Fibroblast of skin of left biceps (primary cell): ENCODE measurements at places on chromosomes 4 and X.

GRCh38 chr4:123676071-123676889, 279.7 kb downstream of the SPRY1 start:
- no peak for DNase-seq

DNA sequence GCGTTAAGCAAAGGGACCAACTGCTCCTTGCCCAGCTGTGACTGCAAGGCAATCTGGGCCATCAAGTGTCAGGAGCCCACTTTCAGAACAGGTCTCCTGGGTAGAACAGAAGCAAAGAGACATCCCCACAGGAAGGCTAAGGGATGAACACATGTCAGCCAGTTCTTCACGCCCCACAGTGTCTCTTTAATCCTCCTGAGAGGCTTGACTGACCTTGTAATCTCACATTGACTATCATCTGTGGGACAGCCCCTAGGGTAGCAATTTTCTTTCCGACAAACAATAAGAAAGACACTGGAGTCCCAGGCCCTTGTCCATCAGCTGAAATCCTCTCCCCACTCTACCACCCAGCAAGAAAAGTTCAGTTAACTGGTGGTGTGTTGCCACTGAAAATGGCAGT, 1.0 kb downstream of the CHRDL1 start:
- DNase-seq: no peak

- no peak for DNase-seq
These were observed 34.4 kb downstream of the OFD1 start for GRCh38 chrX:13768939-13769338.

GRCh38 chrX:107447642-107448041, 1.8 kb upstream of the FRMPD3 start:
- DNase-seq: no peak

GRCh38 chr4:41217374-41217773, 3.0 kb upstream of the APBB2 start:
- no peak for DNase-seq

- peak; percentile 14 for DNase-seq
These were observed 301.9 kb downstream of the BMPR1B start for GRCh38 chr4:95059663-95060062.

- DNase-seq: no peak
These were observed 158.8 kb upstream of the NDST4 start for GRCh38 chr4:115272185-115272584.

DNA sequence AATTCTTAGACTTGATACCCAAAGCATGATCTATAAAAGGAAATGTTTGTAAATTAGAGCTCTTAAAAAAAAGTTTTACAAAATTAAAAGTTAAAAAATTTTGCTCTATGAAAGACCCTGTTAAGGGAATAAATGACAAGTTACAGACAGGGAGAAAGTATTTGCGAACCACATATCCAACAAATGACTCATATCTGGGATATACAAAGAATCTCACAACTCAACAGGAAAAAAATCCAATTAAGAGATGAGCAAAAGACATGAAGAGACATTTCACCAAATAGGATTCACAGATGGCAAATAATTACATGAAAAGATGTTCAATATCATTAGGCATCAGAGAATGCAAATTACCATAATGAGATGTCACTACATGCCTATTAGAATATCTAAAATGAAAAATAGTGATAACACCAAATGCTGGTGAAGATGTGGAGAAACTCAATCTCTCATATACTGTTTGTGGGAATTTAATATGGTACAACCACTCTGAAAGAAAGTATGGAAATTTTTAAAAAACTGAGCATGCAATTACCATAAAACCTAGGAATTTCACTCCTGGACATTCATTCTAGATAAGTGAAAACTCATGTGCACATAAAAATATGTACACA, 100.8 kb upstream of the EOLA2 start:
- no peak for DNase-seq

DNA sequence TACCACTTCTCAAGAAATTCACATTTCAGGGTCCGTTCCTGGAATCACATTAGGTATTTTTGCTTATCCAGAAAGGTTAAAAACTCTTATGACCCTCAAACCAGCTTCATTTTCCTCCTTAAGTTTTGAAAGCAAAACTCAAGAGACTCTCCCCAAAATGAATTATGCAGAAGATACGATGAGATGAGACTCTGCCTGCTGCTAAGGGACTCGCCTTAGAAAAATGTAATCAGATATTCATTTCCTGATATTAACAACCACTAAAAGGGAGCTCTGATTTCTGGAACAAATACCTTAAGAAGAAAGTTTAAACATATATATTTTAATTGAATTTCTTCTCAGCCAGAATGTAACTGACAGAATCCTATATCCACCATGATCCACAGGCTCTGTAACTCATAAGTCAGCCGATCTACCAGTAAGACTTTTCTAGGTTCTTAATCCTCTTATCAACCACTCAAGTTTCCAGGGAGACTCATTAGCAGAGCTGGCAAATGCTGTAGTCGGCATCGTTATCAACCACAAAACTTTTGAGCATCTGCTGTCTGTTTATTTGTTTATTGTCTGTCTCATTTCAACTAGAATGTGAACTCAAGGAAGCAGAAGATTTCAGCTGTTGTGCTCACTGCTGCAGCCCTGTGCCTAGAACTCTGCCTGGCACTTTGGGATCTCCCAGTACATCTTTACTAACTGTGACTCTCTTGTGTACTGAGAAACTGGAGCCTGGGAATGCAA, 112.5 kb downstream of the LDB2 start:
- no peak for DNase-seq

DNA sequence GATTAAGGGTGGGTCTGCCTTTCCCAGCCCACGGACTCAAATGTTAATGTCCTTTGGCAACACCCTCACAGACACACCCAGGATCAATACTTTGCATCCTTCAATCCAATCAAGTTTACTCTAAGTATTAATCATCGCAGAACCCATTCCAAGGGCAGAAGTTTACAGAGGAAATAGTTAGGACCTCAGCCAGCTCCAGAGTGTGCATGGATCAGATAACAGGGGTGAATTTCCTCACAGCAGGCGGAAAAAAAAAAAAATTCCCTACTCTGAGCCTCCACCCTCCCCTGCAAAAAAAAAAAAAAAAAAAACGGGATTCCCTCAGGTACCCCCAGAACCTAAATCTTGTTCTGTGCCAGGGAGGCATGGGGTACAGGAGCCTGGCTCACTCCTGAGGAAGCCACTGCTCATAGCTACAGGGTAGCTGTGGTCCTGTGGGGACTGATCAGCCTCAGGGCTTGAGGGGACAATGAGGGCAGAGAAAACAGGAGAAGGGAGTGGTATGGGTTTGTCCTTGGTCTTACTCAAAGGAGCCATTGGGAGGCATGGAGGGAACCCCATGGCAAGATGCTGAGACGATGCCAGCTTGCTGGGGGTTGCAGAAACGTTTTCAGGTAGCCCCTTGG, 113.0 kb downstream of the DHRSX start:
- no peak for DNase-seq

GRCh38 chr4:10093801-10094552, 22.6 kb downstream of the WDR1 start:
- DNase-seq: peak; percentile 35

DNA sequence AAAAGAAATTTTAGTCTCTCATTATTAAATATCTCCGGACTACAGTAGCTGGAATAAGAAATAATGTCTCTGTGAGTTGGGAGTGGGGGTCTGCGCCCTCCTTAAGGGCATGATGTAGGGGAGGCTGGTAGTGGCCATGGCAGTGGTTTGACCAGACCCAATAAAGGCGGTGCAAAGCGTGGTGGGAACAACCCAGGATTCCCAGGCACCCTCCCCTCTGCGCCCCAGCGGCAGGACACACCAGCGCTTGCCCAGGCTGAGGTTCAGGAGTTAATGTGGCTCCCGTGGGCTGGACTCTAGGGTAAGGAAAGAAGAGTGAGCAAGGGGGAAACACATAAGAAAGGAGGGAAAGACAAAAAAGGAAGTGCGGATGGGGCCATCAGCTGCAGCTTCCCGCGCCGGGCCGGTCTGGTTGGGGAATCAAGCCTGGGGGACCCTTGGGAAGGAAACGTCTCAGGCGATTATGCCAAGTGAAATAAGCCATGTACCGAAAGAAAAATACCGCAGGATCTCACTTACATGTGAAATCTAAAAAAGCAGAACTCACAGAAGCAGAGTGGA, 157.5 kb upstream of the SMIM31 start:
- DNase-seq: no peak

DNA sequence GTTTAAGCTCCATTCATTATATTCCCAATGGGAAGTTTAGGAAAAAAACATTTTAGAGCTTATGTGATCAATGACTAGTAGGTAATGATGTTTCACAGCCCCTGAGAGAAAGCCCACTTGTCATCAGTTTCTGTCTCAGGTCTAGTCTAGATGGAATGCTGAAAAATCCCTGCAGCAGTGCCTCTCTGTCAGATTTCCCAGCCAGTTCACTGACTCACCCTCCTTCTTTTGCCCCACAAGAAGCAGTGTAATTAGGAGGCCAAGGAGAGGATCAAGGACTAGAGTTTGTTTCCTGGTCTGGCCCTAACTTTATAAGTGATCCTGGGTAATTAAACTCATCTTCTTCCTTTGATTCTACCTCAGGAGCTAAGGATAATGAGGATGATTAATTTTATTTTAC, 118.7 kb upstream of the ANXA3 start:
- peak; percentile 23 for DNase-seq

DNA sequence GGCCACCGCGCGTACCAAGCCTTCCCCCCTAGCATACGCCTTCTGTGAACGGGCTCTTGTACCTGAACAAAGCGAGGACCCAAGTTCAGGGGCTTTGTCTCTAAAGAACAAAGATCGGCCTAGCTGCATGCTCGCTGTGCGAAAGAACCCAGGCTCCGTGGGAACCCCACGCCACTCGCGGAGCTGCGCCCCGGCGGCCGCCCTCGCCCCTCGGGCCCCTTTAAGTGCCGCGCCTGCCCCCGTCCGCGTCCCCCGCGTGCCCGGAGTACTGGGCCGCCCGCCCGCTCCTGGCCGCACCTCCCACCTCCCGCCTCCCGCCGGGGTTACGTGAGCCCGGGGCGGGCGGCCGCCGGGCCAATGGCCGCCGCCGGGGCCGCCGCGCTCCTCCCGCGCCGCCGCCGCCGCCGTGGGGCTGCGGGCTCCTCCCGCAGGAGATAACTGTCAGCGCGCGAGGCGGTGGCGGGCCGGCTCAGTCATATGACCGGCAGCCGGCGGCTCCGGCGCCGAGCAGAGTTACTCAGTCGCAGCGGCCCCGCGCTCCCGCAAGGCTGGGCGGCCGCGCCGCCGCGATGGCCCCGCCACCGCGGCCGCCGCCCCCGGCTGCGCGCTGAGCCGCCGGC, at the start of gene FNIP2:
TSS of gene FNIP2 (plus strand) at position 472 of the 620 bp plus-strand sequence. CDS start 187 bp downstream, outside the sequence.
- peak; percentile 46 for DNase-seq

DNA sequence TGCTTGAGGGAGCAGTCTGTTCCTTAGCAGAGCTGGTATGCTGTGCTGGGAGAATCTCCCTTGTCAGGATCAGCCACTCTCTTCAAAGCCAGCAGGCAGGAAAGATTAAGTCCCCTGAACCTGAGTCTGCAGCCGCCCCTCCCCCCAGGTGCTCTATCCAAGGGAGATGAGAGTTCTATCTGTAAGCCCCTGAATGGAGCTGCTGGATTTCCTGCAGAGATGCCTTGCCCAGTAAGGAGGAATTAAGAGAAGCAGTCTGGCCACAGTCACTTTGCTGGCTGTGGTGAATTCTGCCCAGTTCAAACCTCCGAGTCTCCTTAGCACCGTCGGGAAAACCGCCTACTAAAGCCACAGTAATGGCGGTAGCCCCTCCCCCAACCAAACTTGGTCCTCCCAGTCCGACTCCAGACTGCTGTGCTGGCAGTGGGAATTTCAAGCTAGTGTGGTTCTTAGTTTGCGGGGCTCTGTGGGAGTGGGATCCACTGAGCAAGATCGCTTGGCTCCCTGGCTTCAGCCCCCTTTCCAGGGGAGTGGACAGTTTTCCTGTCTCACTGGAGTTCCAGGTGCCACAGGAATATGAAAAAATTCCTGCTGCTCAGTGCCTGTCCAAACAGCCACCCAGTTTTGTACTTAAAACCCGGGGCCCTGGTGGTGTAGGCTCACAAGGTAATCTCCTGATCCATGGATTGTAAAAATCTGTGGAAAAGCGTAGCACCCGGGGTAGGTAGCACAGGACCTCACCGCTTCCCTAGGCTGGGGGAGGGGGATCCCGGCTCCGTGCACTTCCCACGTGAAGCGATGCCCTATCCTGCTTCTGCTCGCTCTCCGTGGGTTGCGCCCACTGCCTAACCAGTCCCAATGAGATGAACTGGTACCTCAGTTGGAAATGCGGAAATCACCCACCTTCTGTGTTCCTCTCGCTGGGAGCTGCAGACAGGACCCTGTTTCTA, 38.0 kb downstream of the RAB28 start:
- DNase-seq: no peak

DNA sequence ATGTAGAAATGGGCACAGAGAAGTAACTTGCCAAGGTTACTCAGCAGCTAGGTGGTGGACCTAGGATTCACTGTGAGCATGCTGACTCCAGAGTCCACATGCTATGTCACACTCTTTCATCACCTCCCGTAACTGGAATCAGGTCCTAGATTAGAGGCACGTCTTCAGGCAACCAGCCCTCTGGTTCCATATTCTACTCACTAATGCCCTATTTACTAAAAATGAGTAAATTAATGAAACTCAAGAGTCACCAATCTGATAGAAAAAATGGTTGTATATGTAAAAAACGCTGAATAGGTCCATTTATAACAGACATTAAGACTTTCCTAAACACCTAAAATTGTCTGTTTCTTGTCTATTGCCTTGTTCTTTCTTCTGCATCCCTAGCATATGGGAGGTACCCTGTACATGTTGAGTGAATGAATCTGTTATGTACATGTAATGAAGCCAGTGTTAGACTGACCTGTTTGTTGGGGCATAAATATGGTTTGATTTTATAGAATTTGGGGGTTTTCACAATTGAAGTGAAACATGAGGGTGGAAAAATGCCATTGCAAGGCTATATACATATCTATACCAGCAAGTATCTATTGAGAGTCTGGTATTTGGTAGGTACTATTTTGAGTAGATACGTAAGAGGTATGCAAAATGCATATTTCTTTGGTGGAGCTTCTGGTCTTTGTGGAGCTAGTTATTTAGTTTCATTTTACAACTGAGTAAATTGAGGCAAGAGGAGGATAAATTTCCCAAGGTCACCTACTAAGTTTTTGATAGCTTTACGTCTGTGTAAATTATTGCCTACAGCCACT, 7.5 kb upstream of the RUFY3 start:
- DNase-seq: no peak

DNA sequence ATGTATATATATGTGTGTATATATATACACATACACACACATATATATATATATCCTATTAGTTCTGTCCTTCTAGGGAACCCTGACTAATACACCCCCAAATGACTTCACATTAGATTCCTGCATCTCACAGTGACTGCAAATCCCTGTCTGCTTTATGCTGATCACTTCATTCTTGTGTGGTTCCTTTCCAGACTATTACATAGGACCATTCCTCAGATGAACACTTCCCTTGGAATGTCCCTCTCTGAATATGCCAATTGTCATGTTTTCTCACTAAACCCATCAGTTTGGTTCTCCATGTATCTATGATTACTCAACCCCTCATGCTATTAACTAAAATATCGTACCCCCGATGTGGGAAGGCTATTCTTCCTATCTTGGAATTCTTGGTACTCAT, 605.2 kb upstream of the NR3C2 start:
- DNase-seq: no peak

DNA sequence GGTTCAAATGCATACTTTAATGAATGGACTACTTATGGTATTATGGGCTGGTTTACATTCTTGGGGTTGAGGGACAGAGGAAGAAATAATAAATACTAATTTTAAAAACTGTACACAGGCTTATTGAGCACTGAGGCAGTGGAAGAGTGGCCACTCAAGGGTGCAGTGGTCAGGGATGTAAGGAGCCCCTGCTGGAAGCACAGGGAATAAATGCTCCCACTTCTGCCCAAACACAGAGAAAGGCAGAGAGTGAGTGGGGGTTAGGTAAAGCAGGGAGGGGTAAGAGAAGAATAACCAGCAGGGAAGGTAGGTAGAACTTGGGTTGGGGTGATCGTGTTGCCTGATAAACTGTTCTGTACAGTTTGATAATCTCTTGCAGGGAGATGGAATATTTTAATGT, 60.0 kb downstream of the GAB1 start:
- DNase-seq: no peak
